ENCODE measurements at places on chromosomes 12 and 14.
A peak's percentile ranks its signal among the peaks of the same experiment; 100 is the strongest.

- DNase-seq = no peak
Observed at GRCh38 chr12:2256915-2257314, 204.1 kb downstream of the CACNA1C start.

GRCh38 chr14:64953661-64954060, 11.1 kb upstream of the GPX2 start:
- DNase-seq = no peak

DNA sequence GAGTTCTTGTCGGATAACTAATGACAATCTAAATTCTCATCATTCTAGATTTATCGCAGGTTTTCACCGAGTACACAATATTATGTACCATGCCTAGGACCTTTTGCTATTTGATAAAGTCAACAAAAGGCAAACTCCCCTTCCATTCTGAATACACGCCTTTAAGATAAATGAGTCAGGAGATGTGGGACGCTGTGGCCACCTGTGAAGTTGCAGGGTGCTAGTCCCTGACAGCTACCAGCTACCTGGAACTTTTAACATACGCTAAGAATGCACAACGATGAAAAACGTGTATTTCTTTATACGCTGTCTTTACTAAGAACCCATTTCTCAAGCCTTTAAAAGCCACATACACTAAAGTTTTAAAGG, 678 bp downstream of the MDM1 start:
- no peak for DNase-seq

- DNase-seq = no peak
Observed at GRCh38 chr14:82725213-82725612, 1191.6 kb upstream of the SEL1L start.

DNA sequence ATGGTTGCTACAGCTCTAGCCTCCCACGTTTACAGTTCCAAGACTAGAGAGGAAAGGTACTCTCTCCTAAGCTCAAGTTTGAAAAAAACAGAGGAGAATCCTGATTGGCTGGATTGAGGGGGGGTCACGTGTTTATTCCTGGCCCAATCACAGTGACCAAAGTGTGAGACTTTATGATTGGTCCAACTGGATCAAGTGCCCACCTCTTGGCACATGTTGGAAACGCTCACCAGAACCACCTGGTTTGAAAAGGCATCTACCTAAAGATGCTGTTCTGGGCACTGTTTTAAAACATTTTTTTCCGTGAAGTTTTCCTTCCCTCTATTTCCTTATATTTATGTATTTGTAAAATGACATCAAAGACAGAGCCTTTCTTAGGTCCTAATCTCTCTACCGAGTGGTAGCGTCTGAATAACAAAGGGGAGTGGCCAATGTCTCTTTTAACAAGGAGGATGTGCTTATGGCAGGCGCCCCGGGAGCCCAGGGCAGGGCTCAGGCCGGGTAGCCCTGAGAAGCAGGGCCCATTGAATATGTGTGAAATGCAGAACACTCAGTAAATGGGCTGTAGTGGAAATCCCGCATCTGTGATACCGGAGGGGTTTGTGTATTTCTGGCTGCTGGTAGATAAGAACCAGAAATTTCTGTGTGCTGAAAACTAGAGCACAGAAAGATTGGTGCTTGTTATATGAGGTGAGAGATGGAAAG, 146.2 kb downstream of the ATP23 start:
- no peak for DNase-seq

GRCh38 chr14:36940476-36940875, 231.9 kb downstream of the SLC25A21 start:
- DNase-seq = no peak

- no peak for DNase-seq
Observed at GRCh38 chr14:63650256-63650952, 8.7 kb upstream of the WDR89 start.

GRCh38 chr12:87238466-87238865, 790.7 kb downstream of the C12orf50 start:
- no peak for DNase-seq

GRCh38 chr12:111699-112493, 45.3 kb downstream of the IQSEC3 start:
- no peak for DNase-seq

GRCh38 chr14:86357876-86358275, 827.9 kb downstream of the FLRT2 start:
- DNase-seq = no peak

DNA sequence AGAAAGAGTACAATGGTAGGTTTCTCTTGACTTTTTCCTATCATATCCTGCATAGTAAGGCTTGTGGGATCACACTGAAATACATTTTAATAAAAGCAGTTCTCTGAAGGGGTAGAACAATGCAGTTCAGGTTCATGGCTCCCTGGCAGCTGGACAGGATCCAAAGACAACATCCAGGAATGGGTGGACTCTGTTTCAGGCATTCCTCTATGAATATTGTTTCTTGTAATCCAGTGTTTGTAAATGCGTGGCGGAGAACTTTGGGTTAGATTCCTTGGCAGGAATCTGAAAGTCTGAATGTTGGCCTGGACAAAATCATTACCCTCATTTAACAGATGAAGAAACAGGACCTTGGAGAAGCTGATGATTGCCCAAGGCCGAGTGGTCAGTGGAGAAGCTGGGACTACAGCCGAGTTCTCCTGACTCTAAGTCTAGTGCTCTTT, 43.5 kb downstream of the SYNE2 start:
- peak; percentile 81 for DNase-seq
